ENCODE measurements at places on chromosomes 13 and 19.

DNA sequence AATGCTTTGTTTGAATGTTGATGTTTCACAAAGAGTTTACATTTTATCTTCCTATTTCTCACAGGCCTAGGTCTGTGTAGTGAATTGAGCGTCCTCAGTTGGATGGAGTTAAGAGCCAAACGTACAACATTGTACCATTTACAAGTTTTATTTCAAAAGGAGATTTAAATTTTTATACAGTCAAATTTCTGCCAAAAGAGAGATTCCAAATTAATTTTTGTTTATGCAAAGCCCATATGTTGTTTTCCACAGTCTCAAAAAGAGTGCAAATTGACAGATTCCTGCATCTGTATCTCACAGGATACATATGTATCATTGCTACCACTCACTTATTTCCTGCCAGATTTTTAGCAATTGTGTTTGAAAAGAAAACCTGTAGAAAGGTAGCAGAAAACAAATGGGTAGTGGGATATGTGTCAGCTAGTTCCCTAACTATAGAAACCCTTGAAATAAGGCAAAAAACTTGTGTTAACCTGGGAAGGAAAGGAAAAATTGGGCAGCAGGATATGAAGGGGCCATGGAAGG is 46.1 kb downstream of the DGKH start:
- no peak for DNase-seq

- DNase-seq, result no peak
Observed at GRCh38 chr13:111251646-111252445, 68.6 kb upstream of the TEX29 start.

GRCh38 chr13:24161010-24161775 is 673 bp downstream of the SPATA13 start:
- peak; percentile 54 for DNase-seq

DNA sequence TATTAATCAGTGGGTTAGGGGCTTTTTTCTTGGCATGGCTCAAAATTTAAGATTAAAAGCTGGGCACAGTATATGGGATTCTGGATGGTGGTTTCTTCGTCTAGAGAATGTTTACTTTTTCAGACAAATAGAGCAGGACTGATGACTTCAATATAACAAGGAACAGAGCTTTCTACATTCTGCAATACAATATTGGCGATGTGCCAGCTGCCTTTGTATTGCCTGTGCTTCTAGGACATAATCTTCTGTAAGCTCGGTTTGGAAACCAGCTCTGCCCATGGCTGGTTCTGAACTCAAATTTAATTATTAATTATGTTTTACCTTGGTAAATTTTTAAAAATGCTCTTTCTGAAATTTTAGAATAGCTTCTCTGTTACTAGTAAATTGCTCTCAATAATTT is 139.1 kb upstream of the TRPC4 start:
- DNase-seq, result no peak

- no peak for DNase-seq
Observed at GRCh38 chr13:40681341-40682146, 15.1 kb upstream of the FOXO1 start.

DNA sequence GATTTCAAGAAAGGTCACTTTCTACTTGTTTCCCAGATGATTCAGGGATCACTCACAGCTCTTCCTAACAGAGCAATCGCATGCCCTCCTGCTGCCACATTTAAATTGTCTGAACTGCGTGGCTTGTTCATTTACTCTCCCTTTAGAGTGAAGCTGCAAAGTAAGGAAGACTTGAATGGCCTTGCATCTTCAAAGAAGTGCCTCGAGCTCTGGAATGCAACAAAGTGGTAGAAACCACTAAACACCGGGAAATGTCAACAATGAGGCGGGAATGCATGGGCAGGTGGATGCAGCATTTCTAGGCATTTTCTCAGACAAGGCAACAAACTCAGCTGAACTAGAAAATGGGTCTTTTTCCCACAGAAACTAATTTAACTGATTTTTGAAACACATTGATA is 10.3 kb upstream of the DACH1 start:
- no peak for DNase-seq

DNA sequence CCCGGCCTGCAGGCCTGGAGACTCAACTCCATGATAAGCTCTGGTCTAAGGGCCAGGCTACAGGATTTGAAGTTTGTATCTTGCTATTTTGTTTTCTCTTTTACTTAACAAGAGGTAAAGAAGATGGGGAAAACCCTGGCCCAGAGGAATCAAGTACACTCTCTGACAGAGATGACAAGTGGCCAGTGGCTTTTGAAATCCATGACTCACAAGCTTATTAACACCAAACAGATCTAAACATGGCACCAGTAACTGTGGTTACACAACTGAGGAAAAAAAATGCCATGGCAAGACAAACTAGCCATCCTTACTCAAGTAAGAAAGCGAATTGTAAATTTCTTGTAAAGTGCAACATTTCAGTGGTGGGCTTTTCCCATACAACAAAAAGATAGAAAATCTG is 72.6 kb upstream of the SERTM1 start:
- no peak for DNase-seq

DNA sequence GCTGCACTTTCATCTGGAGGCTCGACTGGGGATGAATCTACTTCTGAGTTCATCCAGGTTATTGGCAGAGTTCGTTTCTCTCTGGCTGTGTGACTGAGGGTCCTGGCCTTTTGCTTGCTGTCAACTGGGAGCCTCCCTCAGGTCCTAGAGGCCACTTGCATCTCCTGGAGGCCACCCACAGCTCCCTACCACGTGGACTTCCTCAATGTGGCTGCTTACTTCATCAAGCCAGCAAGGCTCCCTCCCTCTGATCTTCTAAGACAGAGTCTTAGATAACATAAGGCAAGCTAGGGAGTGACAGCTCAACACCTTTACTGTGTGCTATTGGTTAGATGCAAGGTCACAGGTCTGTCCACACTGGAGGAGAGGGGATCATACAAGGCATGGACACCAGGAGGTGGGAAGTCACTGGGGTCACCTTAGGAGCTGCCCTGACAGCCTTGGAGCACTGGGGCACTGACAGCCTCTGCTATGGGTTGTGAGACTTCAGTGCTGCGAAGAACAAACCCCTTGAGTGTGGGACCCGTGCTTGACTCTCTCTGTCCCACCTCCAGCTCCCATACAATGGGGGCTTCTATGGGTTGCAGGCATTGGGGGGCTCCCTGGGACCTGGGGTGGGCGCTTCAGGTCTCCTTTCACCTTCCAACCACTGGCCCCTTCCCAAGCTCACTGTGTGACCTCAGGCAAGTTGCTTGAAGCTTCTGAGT is 5.3 kb downstream of the FAM187B start:
- no peak for DNase-seq

DNA sequence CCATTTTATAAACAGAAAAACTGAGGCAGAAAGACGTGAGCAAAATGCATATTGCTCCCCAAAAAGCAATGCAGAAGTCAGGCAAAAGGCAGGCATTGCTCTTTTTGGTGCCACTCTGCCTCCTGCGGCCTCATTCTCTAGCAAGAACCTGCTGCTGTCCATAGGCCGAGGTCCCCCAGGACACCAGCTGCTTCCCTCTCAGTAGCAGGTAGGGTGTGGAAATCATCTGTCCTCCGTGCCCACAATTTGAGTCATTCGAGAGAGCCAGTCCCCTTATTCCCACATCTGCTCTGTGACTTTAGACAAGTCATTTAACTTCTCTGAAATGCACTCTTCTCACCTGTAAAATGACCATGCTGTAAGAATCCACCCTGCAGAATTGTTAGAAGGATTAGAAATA is 50.0 kb downstream of the TNFRSF19 start:
- DNase-seq, result no peak

DNA sequence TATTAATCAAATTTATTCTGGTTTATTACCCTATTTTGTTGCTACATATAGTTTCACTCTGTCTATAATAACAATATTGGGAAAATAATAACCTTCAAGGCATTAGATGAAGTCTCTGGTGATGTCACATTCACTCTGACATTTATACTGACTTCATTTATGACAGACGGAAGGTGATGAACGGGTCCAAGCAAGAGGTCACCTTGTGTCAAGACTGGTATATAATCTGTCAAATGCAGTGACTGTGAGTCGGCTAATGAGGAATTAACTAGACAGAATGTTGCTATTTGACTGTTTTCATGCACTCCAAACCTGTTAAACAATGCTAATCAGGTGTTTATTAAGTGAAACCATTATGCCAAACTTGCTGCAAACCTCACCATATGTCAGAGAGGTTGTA is 800.5 kb upstream of the KLHL1 start:
- DNase-seq, result no peak

DNA sequence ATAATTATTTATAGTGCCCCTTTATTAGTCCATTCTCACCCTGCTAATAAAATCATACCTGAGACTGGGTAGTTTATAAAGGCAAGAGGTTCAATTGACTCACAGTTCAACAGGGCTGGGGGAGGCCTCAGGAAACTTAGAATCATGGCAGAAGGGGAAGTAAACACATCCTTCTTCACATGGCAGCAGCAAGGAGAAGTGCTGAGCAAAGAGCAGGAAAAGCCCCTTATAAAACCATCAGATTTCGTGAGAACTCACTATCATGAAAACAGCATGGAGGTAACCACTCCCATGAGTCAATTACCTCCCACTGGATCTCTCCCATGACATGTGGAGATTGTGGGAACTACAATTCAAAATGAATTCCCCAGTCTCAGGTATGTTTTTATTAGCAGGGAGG is 89.9 kb upstream of the STARD13 start:
- DNase-seq, result no peak

DNA sequence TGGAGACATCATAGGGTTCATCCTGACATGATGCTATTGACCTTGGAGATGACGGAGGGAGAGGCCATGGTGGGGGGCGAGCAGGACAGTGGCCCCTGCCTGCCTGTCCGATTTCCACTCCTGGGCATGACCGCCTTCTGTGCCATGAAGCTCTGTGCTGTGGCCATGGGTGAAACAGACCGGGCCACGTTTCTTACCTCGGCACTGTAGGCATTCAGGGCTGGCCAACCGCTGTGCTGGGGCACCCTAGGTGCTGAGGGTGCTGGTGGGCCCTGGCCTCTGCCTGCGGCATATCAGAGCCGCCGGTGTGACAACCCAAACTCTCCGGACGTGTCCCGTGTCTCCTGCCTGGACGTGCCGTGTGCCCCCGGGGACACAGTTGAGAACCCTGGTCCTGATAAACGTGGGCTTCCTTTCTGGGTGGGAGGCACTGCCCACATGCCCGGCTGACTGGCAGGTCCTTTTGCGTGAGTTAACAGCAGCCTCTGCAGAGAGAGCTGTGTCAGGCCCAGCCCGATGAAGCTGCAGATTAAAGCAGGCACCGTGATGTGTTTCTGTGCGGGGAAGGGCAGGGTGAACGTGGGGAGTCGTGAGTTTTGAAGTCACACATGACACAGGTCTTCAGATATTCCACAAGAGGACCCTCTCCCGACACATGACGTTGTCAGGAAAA is 46.5 kb downstream of the TMEM255B start:
- DNase-seq, result no peak

DNA sequence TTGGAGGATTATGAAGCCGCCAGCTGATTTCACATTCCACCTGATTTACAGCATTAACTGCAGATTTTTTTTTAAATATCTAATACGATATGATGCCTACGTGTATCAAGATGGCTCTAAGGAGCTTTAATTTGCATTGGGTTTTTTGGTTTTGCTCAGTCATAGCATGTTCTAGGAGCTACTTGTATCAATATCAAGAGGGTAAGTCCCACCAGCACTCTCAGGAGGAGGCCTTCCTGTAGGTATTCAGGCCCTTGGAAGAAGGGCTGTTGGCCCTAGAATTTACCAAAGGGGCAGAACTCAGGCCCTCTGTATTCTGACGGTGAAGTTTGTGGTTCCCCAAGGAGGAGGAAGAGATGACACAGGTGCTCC is 97.2 kb upstream of the IPO5 start:
- DNase-seq, result no peak

- DNase-seq, result no peak
Observed at GRCh38 chr13:112839356-112840105, 129.5 kb upstream of the MCF2L start.

DNA sequence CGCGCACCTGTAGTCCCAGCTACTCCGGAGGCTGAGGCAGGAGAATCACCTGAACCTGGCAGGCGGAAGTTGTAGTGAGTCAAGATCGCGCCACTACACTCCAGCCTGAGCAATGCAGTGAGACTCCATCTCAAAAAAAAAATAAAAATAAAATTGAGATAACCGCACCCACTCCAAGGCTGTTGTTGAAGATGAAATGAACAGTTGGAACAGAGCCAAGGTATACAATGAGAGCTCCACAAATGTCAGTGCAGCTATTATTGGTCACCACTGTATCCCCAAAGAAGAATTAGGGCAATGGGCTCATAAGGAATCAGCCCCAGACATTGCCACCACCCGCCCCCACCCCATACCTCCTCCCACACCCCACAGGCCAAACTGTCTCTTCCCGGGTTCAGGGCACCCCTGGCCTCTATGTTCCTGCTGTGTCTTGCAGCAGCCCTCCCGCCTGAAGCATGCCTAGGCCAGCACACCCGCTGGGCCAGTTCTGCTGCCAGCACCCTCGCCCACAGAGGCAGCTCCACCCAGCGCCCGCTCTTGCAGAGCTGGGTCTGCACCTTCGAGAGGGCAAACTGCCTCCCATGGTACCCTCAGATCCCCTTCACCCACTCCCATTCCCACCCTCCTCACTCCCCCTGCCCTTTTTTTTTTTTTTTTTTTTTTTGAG is 3.5 kb upstream of the S1PR5 start:
- no peak for DNase-seq

DNA sequence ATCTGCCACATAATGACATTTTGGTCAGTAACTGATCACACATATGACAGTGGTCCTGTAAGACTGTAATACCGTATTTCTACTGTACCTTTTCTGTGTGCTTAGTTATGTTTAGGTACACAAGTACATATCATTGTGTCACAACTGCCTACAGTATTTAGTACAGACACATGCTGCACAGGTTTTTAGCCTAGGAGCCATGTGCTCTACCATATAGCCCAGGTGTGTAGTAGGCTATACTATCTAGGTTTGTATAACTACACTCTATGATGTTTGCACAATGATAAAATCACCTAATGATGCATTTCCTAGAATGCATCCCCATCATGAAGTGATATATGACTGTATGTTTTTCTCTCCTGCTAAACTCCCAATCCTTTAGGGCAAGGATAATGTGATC is 61.2 kb upstream of the MIR17HG start:
- DNase-seq, result no peak

GRCh38 chr19:50047671-50048070 is 21.9 kb downstream of the ZNF473 start:
- no peak for DNase-seq

Data from nephron progenitor cell (in vitro differentiated cells).